Activated CD4-positive, alpha-beta T cell treated with anti-CD3 and anti-CD28 coated beads, Interleukin-2, amount 50 U/mL, for 4 hours (primary cell): ENCODE measurements at places on chromosomes 1 and 21.

DNA sequence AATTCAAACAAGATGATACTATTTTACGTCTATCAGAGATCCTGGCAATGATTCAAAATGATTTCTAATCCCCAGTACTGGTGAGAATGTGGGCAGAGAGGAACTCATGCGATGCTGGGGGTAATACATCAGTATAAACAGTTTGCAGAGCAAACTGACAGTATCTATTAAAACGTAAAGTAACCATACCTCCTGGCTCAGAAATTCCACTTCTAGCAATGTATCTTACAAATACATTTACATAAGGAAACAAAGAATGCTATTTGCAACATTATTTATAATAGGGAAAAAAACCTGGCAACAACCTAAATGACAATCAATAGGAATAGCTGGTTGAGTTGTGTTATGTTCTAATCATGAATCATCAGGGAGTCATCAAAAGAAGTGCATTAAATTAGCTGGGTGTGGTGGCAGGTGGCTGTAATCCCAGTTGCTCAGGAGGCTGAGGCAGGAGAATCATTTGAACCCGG, 15.9 kb downstream of the RCAN1 start:
- no peak for DNase-seq

DNA sequence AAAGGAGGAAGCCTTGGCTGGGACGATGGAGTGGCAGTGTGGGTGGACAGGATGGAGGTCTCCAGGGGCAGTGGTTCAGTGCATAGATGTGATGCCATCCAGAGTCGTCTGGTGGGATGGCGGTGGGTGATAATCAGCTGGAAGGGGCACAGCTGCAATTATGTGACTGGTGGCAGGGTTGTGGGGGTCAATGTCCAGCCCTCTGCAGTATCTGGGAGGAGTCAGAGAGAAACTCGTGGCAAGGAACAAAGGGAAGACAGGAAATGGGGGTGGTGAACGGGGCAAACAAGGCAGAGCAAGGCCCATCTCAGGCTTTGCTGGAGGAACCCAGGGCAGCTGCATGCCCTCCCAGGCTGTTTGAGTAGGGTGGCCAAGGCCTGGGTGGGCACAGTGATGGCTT, 118.3 kb upstream of the USP24 start:
- DNase-seq, result no peak

DNA sequence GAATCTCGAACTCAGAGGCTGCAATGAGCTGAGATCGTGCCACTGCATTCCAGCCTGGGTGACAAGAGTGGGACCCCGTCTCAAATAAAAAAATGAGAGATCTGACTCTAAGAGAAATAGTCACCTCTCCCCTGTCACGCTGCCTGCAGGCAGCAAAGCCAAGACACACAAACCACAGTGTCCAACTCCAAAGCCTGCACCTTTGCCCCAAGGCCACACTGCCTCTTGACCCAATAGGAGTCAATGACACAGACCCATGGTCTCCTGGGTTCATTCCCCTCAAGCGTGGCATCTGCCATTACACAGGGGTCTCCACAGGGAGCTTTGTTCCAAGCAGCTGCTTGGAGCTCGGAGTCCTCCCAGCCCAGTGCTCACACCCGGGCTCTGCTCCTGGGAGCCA, 46.3 kb downstream of the SLC9A1 start:
- DNase-seq, result no peak

- DNase-seq, result no peak
Measured at GRCh38 chr1:7705908-7706216, 65.2 kb upstream of the VAMP3 start.

- DNase-seq, result no peak
Measured at GRCh38 chr1:31562707-31563360, 13.5 kb upstream of the TINAGL1 start.

- DNase-seq, result no peak
Measured at GRCh38 chr1:226133504-226134123, 52.9 kb downstream of the ACBD3 start.

DNA sequence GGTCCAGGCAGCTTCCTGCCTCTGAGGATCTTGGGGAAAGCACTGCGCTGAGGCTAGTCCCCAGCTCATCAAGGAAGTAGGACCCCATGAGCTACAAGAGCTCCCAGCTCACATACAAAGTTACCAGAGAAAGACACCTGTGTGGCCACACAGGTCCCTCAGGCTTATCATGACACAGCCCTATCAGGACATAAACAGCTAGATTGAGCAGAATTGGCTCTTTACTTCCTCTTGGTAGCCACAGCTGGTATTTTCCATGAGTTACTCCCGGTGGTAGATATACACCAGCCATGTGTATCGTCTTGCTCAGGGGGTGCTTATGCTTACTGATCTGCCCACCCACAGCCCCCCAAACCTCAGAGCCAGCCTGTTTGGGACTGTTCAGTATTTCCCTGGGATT, 1.2 kb downstream of the LENEP start:
- DNase-seq, result no peak

- no peak for DNase-seq
Measured at GRCh38 chr21:40504825-40505224, 342.1 kb downstream of the DSCAM start.

DNA sequence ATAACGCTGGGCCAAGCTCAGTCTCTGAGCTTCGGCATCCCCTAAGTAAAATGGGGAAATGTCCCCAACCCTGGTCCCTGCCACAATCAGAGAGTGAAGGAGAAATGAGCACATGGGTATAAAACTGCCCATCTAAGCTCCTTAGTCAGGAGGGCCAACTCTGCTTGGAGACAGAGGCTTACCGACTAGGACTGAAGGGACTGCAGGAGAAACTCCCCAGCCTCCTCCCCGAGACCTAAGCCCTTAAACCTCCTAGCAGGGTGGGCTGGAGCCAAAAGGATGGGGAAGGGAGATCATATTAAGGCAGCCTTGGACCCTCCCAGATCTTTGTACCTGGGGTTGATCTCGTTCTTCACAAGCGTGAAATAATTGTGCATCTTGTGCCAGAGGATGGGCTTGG, 5.5 kb downstream of the ETNK2 start:
- no peak for DNase-seq

GRCh38 chr21:42429856-42430255, 26.2 kb downstream of the UBASH3A start:
- DNase-seq, result no peak

GRCh38 chr1:230808281-230808872, 59.9 kb downstream of the C1orf198 start:
- DNase-seq, result no peak

- DNase-seq, result no peak
Measured at GRCh38 chr1:47431534-47431933, 6.3 kb upstream of the FOXD2 start.

- DNase-seq, result no peak
Measured at GRCh38 chr1:3338725-3339070, 115.8 kb upstream of the ARHGEF16 start.

DNA sequence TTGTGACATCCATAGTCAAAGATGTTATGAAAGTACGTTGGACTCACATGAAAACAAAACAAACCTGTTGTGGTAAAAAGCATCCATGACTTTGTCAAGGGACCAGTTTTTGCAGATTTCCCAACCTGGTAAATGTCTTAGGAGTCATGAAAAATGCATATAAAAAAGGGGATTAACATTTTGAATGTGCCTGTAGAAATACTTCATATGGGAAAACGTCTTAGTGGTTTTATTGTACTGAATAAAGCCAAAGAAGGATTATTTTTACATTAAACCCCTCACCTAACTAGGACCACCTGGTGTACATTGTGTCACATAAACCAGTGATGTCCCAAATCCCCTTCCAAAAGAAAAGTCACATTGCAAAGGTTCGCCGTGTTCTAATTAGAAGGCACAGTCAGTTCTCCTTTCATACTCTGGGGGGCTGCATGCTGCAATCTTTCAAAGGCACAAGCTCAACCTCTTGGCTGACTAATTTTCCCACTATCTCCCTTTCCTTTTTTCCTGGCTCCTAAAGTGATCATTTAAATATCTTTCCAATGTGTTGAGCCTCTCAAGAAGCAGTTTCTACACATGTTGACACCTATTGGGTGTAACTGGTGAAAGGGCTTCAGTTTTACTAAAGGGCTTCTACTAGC, 119.8 kb upstream of the SPAG17 start:
- DNase-seq, result no peak

GRCh38 chr1:38670544-38671122, 188.9 kb downstream of the RRAGC start:
- no peak for DNase-seq

- no peak for DNase-seq
Measured at GRCh38 chr1:156463874-156464273, 36.7 kb downstream of the MEF2D start.

GRCh38 chr1:185559684-185560331, 174.4 kb upstream of the HMCN1 start:
- DNase-seq, result no peak

- DNase-seq, result no peak
Measured at GRCh38 chr1:221527302-221527701, 214.6 kb downstream of the DUSP10 start.

DNA sequence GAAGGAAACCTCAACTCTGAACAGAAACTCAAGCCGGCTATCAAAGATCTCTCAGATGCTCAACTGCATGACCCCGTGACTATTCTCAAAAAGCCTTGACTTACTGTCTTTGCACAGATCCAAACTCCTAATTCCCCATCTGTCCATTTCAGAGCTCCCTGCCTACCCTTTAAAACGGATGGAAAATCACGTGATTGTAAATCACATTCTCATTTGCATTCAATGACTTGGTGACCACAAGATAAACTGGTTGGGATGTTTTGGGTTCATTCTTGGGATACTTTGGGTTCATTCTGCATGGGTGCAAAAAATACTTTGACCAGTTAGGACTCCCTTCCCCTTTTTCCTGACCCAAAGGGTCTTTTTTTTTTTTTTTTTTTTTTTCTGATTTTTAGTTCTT, 41.3 kb upstream of the RUNX1 start:
- DNase-seq, result no peak

GRCh38 chr1:64163970-64164369, 39.5 kb upstream of the UBE2U start:
- DNase-seq, result no peak

GRCh38 chr1:206114692-206115640, 2.2 kb downstream of the AVPR1B start:
- no peak for DNase-seq

DNA sequence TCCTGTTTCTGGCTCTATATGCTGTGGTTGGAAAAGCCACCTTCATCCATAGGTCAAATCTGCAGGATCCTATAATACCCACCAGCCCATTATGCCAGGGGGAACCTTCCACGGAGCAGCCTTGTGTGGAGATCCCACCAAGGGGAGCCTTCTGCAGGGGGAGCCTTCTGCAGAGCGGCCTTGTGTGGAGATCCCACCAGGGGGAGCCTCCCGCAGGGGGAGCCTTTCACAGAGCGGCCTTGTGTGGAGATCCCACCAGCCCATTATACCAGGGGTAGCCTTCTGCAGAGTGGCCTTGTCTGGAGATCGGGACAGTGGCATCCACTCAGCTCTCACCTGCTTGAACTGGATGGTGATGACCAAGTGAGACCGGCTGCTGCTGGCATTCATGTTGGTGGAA, 85.3 kb downstream of the SCCPDH start:
- DNase-seq, result no peak

GRCh38 chr1:38047603-38048141, 1.1 kb upstream of the POU3F1 start:
- DNase-seq, result no peak

- DNase-seq, result no peak
Measured at GRCh38 chr1:159958719-159959380, 4.8 kb upstream of the SLAMF9 start.

- no peak for DNase-seq
Measured at GRCh38 chr1:155062151-155062686, 1.3 kb upstream of the EFNA4 start.

DNA sequence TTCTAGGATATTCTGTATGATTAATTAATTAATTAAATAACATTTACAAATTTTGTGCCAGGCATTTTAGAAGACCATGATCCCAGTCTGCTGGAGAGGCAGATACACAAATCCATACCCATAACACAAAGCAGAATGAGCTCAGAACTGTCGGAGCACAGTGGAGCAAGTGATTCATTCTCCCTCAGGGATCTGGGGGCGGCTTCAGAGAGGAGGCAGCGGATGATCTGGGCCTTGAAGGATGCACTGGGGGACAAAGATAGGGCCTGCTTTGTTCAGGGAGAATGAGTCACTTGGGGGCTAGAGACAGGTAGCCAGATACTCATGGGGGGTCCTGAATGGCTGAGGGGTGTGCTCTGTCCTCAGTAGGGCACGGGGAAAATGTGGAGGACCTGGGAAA, 50.9 kb upstream of the TRABD2B start:
- DNase-seq, result no peak

DNA sequence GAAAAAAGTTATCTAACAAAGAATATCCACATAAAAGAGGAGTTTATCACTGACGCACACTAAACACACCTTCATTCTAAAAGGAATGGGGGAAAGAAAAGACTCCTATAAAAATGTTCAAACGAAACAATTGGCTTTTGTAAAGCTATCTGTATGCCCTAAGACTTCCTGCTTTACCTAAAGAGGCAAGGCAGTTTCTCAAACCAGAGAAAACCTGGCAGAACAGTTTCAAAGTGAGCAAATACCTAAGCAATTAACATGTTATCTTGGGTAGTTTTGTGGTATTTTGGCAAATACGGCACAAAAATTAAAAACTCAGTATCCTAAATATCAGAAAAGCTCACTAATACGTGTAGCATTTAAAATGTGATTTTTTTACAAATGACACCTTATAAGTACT, 1.9 kb downstream of the PUM1 start:
- no peak for DNase-seq

GRCh38 chr1:5975133-5975880, 16.9 kb downstream of the NPHP4 start:
- DNase-seq, result no peak

GRCh38 chr1:212683357-212683722, 16.3 kb downstream of the BATF3 start:
- DNase-seq, result no peak

DNA sequence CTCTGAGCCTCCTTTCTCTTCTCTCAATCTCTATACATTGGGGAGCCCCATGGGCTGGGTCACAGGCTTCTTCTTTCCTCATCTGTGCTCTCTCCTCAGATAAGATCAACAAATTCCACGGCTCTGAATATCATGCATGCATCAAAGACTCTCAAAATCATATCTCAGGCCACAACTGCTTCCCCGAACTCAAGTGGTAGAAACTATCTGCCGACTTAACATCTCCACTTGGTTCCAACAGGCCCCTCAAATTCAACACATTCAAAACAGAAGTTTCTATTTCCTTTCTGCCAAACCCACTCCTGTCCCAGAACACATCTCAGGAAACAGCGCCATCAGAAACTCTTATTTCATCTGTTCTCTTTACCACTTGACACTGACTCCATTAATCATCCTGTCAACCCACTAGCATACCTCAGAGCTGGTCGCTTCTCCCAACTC, 16.7 kb downstream of the DDX59 start:
- DNase-seq, result no peak

DNA sequence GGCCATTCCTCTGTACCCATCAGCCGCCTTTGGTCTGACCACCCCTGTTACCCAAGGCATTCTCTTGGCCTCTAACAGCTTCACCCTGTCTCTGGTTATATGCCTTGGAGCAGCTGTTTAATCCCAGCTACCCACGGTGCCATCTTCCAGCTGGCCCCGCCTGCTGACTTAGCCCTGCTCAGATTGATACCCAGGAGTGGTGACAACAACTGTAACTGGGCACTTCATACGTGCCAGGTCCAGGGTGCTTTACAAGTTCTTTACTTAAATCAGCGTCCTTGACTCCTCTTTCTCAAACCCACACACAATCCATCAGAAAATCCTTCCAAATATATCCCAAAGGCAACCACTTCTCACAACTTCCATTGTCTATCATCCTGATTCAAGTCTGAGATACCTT, 37.2 kb upstream of the HMGB4 start:
- DNase-seq, result no peak
